ENCODE measurements at places on chromosomes 3 and 15.

DNA sequence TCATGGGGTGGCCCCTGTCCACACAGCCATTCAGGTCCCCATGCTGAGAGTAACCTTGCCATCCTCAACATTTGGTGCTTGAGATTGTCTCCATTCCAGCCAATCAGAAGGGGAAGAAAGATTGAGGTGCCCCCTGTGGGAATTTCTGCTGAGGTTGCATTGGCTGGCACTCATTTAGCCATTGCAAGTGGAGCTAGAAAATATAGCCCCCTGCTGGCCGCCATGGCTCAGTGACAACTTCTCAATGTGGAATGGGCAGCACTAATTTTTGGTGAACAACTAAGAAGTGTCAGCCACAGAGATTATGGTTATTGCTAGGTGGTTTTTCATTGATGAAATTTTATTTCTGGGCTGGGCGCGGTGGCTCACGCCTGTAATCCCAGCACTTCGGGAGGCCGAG, 22.0 kb downstream of the COL6A6 start:
- H3K4me3 ChIP-seq = no peak overlapping the region
- no peaks in the 10 kb centered on the region for H3K4me1 ChIP-seq
- no peak overlapping the region for H3K27ac ChIP-seq
- DNase-seq = peak; percentile 33
- H3K27me3 ChIP-seq = peaks cover 3% of the 10 kb centered on the region
- H3K36me3 ChIP-seq = no peaks in the 10 kb centered on the region

- no peak for DNase-seq
- no peak overlapping the region for H3K4me3 ChIP-seq
- H3K36me3 ChIP-seq = no peaks in the 10 kb centered on the region
- H3K27ac ChIP-seq = no peak overlapping the region
These were observed 10.3 kb upstream of the PHLDB2 start for GRCh38 chr3:111848778-111849177.

GRCh38 chr3:89441141-89441540, 333.7 kb downstream of the EPHA3 start:
- no peaks in the 10 kb centered on the region for H3K36me3 ChIP-seq
- no peak overlapping the region for H3K27ac ChIP-seq
- no peak for DNase-seq
- no peak overlapping the region for H3K4me3 ChIP-seq
- H3K4me1 ChIP-seq = no peaks in the 10 kb centered on the region
- H3K27me3 ChIP-seq = no peaks in the 10 kb centered on the region

GRCh38 chr3:87771337-87772192, 287.2 kb downstream of the CGGBP1 start:
- H3K4me3 ChIP-seq = no peak overlapping the region
- H3K4me1 ChIP-seq = no peaks in the 10 kb centered on the region
- H3K36me3 ChIP-seq = no peaks in the 10 kb centered on the region
- peaks cover 13% of the 10 kb centered on the region for H3K27me3 ChIP-seq
- DNase-seq = no peak
- H3K27ac ChIP-seq = no peak overlapping the region

Measured in activated naive CD8-positive, alpha-beta T cell treated with anti-CD3 and anti-CD28 coated beads, Interleukin-2, amount 50 U/mL, for 24 hours (primary cell).